ENCODE measurements at places on chromosomes 13 and 19.

DNA sequence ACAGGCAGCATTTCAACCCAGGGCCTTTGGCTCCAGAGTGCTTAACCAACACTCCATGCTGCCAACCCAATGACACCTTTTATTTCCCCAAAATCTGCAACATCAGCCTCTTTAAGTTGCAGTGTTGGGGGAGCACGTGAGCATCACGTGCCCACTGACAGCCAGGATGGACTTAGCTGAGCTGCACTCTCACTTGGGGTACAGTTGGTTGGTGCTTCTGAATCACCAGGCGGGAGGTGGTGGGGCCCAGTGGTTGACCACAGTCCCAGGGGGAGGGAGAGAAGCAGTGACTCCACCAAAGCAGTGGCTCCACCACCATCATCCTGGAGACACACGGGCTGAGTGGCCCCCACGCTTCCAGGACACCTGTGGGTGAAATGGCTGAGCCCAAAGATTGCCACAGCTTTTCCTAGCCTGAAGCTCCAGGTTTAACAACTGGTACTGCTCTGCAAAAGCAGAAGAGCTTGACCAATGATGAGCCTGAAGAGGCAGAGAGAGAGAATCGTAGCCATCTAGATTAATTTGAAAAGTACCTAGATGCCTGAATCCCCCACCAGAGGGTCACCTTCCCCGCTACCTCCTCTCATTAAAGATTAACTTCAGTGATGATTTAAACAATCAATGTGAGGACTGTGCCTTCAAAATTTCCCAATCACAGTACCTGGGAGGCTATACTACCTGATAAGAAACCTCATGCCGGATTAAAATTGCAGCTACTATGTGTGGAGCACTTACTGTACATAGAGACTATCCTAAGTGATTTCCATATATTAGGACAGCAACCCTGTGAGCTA is 193.8 kb downstream of the FOXO1 start:
- DNase-seq = no peak

GRCh38 chr13:30355384-30355699 is 48.0 kb upstream of the KATNAL1 start:
- no peak for DNase-seq

- DNase-seq = no peak
These were observed 170.5 kb downstream of the SHISA2 start for GRCh38 chr13:25881136-25881926.

- no peak for DNase-seq
These were observed 46.5 kb upstream of the RCBTB2 start for GRCh38 chr13:48579165-48579918.

GRCh38 chr13:97276862-97277269 is 54.7 kb downstream of the MBNL2 start:
- no peak for DNase-seq

DNA sequence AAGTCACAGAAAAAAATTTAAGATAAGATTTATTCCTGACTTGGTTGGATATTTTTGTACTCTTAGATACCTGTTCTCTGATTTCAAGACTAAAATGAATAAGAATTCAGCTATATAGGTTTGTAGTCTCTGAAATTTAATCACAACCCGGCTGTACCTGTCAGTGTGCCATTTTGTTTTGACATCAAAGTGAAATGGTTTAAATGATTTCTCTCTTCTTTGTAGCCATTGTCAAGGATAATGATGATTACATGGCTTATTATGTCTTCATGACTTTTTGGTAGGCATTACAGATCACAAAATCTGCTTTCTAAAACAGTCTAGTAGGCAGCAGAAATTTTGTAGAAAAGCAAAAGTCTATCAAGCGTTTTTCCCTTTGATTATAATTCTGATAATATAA is 72.5 kb downstream of the PCDH17 start:
- no peak for DNase-seq

DNA sequence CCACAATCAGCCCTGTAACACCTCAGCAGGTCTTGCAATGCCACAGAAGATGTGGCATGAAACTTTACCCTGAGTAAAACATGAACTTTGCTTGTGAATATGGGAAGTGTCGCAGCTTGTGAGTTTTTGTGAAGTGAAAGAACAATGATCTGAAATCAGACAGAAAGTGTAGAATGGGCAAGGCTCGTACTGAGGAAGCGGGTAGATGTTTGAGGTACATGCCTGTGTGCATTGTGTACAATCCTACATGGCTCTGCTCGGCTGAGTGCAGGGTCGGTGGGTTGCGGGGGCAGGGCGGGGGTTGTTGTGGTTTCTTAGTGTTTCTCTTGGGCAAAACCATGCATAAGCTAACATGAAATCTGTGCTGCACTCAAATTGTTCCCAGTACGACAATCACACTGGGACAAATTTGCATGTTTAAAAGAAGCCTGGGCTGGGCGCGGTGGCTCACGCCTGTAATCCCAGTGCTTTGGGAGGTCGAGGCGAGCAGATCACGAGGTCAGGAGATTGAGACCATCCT is 1.1 kb downstream of the NLRP13 start:
- no peak for DNase-seq

DNA sequence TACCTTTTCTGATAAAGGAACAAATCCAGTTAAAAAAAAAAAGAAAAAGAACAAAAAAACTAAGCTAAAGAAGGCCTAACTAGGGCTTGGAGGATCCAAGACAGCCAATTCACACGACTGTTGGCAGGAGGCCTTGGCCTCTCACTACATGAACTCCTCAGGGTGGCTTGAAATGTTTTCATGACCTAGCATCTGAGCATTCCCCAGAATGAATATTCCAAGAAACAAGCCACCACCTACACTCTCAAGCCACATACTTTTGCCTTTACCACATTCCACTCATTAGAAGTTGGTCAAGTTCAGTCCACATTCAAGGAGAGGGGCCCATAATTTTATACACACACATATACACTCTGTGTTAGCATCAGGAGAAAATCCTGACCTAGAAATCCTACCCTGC is 97.6 kb upstream of the SIAH3 start:
- DNase-seq = no peak

DNA sequence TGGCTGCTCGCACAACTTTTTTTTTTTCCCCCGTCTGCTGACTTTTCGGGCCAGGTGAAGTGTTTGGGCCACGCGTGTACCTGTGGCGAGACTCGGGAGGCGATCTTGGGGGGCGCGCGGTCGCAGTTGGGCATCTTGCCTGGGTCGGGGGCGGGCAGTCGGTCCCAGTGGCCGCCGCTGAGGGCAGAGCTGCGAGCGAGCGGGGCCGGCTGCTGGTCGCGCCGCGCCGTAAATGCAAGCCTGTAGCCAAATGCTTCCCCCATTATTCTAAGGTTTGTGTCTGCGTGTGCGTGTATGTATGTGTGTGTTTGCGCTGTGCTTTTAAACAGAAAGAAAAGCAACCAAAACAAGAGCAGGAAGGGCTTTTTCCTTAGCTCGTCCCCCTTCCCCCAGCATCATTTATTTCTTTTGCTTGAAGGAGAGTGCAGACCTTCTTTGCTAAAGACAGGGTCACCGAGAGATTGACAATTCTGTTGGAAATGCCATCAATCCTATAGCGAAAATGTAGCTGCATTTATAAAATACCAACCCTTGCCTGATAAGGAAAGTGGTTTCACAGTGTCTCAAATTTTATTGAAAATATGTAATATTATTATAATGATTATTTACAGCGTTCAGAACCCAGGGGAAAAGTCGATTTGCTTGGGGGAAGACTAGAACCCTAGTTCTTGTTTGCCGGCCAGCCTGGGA is 143.2 kb upstream of the ZNF536 start:
- DNase-seq = no peak

- peak; percentile 76 for DNase-seq
These were observed 1375.6 kb downstream of the EFNB2 start for GRCh38 chr13:105159841-105160240.

DNA sequence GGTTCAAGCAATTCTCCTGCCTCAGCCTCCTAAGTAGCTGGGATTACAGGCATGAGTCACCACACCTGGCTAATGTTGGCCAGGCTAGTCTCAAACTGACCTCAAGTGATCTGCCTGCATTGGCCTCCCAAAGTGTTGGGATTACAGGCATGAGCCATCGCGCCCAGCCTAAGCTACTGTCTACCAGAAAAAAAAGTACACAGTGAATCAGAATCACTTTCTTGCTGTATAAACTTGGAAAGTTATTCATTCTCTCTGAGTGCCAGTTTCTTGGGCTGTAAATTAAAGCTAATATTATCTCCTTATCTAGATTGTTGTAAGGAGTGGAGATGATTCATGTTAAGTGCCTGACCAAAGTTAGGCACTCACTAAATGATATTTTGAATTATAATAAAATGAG is 242.8 kb downstream of the ENOX1 start:
- no peak for DNase-seq

DNA sequence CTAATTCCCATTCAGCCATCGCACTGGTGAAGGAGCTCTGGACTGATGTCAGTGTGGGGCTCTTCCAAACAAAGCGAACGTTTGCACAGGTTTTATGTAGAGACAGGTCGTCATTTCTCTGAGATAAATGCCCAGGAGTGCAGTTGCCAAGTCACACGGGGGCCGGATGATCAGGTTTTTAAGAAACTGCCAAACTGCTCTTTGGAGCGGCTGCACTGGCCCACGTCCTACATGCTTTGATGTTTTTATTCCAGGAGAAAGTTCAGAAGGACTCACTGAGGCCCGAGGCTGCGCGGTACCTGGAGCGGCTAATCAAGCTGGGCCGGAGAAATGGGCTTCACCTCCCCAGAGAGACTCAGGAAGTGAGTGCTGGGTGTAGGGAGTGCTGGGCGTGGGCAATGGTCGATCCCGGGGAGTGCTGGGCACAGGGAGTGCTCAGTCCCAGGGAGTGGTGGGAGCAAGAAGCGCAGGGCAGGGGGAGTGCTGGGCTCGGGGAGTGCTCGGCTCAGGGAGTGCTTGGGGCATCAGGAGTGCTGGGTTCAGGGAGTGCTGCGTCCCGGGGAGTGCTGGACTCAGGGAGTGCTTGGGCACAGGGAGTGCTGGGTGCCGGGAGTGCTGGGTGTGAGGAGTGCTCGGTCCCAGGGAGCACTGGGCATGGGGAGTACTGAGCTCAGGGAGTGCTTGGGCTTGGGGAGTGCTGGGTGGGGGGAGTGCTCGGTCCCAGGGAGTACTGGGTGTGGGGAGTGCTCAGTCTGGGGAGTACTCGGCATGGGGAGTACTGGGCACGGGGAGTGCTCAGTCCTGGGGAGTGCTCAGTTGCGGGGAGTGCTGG is 10.7 kb downstream of the THOP1 start:
- no peak for DNase-seq

DNA sequence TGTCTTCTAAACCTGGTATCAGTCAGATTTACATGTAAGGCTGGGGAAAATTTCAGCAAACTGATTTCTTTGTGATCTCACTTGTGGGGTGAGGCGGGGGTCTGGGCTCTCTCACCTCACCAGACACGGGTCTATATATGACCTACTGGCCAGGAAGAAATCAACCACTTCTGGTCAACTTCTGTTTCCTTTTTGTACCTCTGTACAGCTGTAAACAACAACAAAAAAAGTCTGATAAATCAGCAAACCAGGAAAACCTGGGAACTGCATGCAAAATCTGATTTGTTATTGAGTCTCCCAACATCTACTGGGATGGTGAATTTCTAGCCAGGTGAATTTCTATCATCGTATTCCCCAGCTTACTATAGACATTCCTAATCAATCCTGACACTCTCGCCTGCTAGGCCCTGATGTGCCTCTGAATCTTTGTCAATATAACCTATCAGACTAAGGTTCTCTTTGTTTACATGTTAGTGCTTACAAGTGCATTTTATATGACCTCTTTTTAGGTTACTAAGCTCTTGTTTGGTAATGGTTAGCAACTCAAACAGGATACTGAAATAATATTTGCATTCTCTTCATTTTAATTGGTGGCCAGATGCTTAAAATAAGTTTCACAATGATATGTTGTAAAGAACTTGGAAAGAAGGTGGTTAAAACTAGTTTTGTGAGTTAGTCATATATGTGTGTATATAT is 77.7 kb downstream of the LRRC63 start:
- no peak for DNase-seq

DNA sequence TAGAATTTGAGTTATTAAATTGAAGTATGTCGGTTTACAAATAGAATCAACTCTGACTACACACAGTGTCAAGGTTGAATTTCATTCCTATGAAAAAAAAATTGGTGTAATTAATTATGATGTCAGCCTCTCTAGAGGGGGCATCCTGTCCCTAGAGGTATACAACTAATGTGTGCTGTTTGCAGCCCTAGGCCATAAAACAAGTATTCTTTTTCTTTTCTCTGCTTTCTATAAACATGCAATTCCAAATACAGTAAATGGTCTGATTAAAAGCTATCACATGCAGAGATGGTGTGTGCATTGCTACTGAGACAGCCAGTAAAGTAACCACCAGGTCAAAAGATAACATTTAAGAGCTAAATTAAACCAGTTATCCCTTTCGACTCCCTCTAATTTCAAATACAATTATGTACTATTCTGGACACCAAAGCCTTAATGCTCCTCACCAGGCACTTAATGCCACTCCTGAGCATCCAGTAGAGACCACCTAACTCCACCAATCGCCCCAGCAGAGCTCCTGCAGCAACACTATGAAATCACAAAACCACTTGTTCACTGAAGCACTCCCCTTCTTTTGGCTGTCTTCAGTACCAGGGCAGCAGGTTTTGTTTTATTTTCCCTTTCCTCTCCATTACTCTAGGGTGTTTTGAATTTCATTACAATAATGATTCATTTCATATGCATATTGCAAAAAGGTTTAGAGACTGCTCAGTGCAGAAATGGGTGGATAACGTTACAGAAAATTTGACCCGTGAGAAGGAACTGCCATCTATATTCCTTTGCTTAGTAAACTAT is 426.9 kb downstream of the PCDH9 start:
- no peak for DNase-seq

DNA sequence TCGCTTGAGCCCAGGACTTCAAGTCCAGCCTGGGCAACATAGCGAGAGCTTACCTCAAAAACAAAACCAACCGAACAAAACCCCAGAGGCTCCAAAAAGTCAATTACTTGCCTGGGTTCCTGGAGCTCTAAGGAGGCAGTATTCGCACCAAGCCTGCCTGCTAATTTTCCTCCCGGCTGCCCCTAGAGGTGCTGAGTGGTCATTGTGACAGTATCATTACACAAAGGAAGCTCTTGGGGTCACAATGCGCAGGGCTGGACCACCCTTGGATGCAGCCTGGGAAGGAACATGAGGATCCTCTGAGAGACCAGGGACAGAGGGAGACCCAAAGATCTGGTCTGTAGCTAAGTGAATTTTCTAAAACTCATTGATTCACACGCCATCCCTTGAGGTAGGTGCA is 8.5 kb upstream of the PEX11G start:
- no peak for DNase-seq

GRCh38 chr13:19607523-19608078 is 25.9 kb upstream of the MPHOSPH8 start:
- DNase-seq = no peak

DNA sequence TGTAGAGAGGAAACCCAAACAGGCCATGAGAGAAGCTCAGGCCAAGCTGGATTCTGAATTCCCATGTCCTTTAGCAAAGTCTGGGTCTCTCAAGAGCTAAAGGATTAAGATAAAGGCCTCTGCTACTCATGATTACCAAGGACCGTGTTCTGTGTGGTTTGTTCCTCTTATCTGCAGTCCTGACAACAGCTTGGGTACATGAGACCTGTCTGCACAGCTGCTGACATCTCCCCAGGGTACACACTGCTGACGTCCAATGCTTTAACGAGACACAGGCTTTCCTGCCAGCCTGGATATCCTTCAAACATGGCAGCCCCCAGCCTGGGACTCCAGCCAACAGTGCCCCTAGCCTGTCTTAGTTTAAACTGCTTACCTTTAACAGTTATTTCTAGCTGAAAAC is 211.0 kb downstream of the SLC7A1 start:
- DNase-seq = no peak
